ENCODE measurements at places on chromosomes 7 and 10.

DNA sequence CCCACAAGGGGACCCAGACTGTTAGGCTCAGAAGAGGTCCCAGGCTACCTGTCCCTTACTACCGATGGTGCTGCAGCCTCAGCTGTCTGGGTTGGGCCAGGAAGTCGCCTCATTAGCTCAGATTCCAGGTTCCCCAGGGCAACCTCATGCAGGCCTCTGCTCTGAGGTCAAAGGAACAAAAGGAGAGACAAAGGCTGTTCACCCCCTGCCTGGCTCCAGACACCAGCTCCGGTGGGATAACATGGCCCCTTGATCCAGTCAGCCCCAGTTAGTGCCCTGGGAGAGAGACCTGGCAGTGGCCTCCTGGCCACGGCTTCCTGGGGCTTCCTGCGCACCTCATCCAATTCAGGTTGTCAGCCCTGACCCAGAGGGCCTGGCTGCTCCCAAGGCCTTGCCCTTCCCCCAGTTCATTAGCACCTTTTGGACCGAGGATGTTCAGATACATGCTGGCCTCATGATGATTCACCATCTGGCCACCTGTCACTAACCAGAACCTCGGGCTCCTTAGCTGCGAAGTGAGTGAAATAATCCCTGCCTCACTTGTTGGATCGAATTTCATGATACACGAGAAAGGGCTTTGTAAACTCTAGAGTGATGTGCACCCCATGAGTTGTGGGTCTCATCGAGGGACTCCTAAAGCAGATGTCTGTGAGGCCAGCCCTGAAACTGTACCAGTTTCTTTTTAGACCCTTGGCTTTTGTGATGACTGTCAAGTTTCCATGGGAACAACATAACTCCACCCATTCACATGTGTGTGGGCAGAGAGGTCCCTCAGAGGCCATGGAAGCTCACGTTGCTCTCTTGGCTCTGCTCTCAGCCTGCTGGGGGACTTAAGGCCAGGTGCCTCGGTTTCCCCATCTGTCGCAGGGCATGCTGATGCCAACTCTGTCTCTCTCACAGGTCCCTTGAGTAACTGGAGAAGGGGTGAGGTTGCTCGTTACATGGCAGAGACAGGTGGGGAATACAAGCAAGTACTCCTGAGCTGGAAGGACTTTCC lies 79.5 kb upstream of the PCBD1 start:
- DNase-seq, result no peak

- no peak for DNase-seq
Observed at GRCh38 chr10:95475827-95476468, 85.2 kb downstream of the SORBS1 start.

GRCh38 chr7:24939416-24939815 lies 40.6 kb downstream of the OSBPL3 start:
- DNase-seq, result peak; percentile 74

DNA sequence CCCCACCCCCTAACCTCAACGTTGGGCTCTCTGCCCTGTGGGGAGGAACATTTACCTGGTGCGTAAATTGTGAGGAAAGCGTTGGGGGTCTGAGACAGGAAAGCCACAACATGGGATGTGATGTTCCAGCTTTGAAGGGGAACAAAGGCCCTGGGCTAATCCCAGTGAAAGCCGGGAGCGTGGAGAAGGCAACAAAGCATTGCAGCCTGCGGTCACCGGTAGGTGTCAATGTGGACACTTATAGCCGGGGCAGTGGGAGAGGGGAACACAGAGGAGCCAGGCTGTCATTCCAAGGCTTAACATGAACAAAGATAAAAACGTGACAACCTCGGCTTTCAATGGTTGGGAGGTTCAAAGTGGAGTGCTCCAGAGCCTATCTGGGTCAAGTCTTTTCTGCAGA lies 12.7 kb downstream of the PTF1A start:
- no peak for DNase-seq

- DNase-seq, result no peak
Observed at GRCh38 chr10:8499312-8499711, 444.8 kb downstream of the GATA3 start.

DNA sequence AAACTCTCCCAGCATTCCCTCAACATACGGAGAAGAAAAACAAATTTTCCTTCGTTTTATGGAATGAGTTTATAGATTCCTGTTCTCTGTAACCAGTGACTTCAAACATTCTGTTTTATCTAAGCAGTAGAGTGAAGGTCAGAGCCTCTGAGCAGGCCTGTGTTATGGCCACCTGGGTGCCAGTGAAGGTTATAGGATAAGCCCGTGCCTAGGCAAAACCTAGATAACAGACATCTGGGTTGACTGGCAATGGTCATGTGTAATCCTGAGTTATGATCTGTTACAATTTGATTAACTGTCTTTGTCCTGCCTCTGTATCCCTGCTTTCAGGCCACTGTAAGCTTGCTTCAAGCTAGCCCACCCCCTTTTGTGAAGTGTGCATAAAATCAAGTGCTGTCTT lies 8.3 kb downstream of the LSM5 start:
- no peak for DNase-seq

GRCh38 chr7:23208316-23208715 lies 26.5 kb downstream of the NUP42 start:
- DNase-seq, result no peak

DNA sequence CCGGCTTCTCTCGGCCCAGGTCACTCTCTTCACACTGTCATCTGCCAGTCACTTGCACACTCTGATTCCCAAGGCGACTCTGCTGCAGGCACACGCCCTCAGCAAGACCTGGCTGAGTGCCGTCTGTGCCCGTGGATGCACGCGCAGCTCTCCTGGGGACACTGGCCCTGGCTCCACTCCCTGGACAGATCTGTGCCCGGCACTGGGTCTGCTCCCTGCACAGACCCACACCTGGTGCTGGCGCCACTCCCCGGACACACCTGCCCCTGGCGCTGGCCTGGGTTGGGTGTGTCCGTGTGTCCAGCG lies 133.2 kb downstream of the DNAJB6 start:
- DNase-seq, result no peak

GRCh38 chr10:77592946-77593636 lies 44.5 kb downstream of the KCNMA1 start:
- peak; percentile 81 for DNase-seq

DNA sequence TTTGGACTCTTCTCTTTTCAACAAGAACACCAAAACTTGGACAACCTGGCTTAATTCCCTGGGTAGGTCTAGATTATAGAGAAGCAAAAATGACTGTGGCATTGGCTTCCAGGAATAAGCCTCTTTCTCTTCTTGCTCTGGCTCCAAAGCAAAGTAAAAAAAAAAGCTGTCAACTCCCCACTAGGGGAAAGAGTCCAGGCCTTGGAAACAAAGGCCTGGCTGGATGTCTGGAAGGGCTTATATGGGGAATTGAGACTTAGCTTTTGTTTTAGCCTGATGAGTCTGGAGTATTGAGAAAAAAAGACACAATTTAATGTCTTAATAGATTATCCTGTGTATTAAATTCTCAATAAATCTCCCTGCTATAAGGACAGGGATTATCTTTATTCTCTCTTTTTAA lies 300.6 kb downstream of the SORCS3 start:
- no peak for DNase-seq

- no peak for DNase-seq
Observed at GRCh38 chr10:29370097-29371092, 81.5 kb downstream of the LYZL1 start.

DNA sequence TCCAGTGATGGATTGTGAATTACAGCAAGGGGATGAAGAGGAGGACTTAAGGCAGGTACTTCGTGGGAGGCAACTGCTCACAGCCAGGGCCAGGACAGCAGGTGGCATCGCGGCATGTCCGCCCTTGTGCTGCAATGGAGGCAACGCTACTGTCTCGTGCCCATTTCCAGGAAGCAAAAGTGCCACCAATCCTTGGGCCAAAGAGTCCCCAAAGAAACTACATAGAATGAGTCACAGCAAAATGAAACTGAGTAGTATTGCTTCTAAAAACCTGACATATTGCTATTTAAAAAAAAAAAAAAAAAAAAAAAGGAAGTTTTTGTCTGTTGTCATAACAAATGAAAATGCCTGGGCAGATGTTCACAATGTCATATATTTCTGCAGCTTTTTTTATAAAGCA lies 46.6 kb downstream of the RSU1 start:
- peak; percentile 62 for DNase-seq

DNA sequence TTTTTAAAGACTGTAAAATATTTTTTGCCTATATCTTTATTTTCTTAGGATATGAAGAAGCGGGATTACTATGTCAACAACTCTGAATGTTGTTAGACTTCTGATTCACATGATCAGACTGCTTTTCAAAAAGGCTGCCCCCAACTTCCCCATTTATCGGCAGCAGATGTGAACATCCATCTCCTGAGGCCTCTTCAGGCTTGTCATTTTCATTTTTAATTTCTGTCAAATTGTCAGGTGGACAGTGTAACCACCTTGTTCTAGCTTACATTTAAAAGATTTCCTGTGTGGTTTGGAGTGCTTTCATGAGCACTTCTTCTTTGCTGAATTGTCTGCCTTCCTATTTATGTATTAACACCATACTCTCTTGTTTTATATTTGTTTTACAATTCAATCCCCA lies 78.8 kb upstream of the GSDME start:
- DNase-seq, result peak; percentile 77

DNA sequence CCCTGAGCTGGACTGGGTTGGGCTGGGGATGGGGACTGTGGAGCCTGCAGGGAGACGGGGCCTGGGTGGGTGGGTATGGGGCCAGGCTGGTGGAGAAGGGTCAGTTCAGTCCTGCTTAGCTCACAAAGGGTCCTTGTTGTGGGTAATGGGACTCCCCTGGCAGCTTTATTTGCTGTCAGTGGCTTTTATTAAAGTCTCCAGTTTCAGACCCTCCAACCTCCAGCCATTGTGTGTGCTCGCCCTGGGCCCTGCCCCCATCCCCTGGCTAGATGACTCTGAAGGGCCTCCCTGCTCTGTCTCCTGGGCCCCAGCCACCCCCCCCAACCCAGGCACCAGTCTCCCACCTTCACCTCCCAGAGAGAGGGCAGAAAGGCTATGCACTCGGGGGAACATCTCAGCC lies 44.4 kb upstream of the SLF2 start:
- DNase-seq, result no peak

DNA sequence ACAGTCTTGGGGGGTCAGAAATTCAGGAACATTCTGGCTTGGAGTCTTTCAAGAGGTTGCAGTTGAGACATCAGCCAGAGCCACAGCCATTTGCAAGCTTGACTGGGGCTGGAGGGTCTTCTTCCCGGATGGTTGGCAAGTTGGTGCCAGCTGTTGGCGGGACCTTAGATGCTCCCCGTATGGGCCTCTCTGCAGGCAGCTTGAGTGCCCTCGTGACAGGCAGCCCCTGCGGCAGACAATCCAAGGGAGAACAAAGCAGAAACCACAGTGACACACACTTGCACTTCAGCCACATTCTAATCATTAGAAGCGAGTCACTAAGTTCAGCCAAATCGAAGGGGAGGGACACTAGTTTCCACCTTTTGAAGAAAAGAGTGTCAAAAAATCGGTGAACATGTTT lies 59.4 kb upstream of the MXI1 start:
- DNase-seq, result no peak

DNA sequence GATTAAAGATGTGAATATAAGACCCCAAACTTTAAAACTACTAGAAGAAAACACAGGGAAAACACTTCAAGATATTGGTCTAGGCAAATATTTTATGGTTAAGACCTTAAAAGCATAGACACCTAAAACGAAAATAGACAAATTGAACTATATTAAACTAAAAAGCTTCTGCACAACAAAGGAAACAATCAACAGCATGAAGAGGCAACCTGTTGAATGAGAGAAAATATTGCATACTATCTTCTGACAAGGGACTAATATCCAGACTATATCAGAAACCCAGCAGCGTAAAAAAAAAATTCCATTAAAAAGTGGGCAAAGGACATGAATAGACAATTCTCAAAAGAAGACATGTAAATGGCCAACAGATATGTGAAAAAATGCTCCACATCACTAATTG lies 18.6 kb downstream of the PAPSS2 start:
- no peak for DNase-seq

GRCh38 chr7:36287371-36288241 lies 102.1 kb upstream of the ANLN start:
- peak; percentile 88 for DNase-seq

GRCh38 chr10:131450216-131450765 lies 138.8 kb upstream of the TCERG1L start:
- DNase-seq, result no peak

DNA sequence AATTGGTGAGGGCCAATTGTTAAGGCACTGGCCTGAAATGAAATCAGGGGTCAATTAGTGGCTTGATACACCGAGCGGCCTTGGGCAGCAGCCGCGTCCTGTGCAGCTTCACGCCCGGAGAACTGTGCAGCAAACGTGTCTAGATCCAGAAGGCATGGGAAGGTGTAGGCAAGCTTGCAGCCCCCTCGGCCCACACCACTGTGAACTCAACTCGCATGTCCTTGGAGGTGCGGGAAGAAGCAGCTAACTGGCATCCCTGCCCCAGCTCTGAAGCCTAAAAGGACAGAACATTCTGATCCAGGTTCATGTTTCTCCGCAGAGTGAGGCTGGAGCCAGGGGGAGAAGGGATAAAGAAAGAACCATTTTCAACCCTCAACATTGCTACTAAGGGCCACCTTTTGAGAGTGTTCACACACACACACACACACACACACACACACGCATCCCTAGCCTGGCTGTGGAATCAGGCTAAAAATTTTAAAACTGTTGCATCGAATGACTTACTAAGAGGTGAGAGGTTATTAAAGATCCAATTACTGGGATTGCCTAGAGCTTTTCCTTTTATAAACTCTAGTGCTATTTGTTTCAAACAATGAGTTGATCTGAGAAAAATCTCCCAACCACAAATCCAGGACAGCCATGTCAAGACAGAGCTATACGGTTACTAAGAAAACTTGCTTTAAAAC lies 104.0 kb downstream of the PARP12 start:
- no peak for DNase-seq

DNA sequence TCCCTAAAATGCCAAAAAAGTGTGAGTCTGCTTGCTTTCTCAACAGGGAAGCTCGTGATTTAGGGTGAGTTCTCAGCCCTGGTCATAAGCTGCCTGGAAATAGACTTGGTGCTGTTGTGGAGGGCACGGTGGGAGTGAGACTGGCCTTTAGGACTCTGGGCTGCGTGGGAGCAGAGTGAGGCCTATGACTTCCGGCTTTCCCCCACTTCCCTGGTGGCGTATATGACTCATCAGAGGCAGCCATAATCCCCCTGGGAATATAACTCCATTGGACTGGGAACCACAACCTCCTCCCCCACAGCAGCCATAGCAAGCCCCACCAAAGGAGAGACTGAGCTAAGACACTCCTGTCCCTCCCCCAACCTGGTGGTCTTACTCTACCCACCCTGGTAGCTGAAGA lies 95.0 kb downstream of the PON1 start:
- no peak for DNase-seq

- DNase-seq, result no peak
Observed at GRCh38 chr7:133452577-133452976, 199.7 kb downstream of the EXOC4 start.
